ENCODE measurements at places on chromosomes 6 and 20.
A peak's percentile ranks its signal among the peaks of the same experiment; 100 is the strongest.

DNA sequence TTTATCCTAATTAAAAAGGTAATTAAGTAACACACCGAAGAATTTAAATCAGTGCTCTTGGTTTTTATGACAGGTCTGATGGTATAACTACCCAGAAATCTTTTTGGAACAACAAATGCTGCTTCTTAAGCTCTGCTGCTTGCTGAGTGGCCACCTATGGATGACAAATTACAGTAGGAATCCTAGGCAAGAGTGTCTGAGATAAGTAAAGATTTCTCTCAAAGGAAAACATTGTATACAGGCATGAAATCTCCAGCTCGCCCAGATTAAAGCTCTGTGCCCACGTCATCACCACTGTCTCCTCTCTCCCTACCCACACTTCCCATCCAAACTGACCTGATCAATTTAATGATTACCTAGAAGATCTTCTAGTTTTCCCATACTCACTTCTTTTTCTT, 1083.0 kb upstream of the MAP3K7 start:
- no peak for DNase-seq

DNA sequence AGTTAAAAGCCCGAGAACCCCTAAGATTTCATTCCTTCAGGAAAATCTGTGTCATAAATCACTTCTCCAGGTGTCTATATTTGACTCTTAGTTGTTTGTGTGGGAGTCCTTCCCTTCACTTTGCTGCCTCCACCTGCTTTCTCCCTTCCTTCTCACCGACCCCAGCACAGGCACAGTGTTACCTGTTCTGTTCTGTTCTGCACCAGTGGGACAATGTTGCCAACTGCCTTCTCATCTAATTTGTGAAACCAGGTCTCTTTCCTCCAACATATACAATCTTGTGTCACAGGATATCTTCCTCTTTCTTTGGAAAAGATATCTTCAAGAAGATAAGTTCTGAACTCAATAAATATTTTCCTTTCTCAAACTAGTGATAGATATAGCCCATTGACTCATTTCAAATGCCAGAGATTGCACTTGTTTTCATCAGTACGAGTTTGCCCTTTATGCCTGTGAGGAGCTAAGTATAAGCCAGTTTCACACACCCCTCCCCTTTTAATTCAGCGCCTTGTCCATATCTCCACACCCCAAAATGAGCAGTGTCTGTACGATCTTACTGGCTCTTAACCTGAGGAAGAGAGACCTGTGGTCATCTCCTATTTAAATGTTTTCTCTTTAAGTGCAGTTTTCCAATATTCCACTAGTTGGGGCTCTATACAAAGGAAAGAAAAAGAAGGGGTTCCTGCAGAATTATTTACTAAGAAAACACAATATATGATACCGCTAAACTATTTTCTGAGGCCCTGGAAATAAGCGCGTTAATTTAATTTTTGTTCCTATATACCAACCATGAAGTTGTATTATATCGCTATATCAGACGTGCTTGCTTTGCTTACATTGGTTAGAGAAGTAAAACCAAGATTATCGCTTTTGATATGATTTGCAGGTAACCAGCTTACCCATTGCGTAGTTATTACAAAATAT, 81.6 kb upstream of the PREP start:
- DNase-seq: no peak

- DNase-seq: peak; percentile 87
Measured at GRCh38 chr6:29926413-29927274, 15.7 kb upstream of the HLA-A start.

DNA sequence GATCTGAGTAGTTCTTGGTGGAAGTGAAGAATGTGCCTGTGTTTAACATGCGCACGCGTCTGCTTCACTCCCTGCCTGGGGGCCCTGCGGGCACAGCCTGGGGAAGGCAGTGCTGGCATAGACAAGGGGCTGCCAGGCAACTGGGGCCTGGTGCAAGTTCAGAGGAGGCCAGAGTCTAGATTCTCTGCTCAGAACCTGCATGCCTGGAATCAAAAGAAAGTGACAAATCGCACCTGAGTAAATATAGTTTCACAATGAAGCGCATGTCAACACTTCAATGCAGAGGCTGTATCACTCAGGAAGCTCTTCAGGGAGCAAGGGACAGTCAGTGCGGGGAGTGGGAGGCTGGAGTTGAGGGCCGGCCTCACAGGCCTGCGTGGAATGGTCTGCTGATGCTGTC, 24.2 kb upstream of the PPP1R14C start:
- DNase-seq: no peak

- no peak for DNase-seq
Measured at GRCh38 chr6:8556370-8557013, 121.1 kb upstream of the SLC35B3 start.

DNA sequence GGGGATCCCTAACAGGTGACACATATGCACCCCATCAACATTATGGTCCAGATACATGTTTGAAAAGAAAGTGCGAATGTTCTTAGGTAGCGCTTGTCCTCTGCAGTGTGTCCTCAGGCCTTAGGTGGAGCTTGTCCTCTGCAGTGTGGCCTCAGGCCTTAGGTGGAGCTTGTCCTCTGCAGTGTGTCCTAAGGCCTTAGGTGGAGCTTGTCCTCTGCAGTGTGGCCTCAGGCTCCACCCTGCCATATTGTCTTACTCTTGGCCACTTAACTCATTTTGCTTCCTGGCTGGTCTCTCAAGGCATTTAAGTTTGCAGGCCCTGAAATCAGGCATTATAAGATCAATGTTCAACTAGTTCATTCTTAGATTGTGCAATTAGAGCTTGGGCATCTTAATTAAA, 74.7 kb upstream of the SCP2D1 start:
- no peak for DNase-seq

- no peak for DNase-seq
Measured at GRCh38 chr6:10411971-10412460, 2.9 kb downstream of the TFAP2A start.

- no peak for DNase-seq
Measured at GRCh38 chr6:130681028-130681427, 146.2 kb upstream of the SMLR1 start.

Measured in germinal center (tissue), 1 donor.